ENCODE measurements at places on chromosomes 1 and 21. TPM values are rescaled to one million over a fixed set of nuclear protein-coding genes. Genes with fewer than 3 reads are reported as not detected.

Gene TRIM58
- total RNA-seq = 0.32 TPM

Gene CHRM3
- total RNA-seq = 0.13 TPM

Gene NR1I3
- not detected for total RNA-seq

Gene BGLAP
- total RNA-seq = 1.2 TPM

Gene ZNF593OS
- total RNA-seq = not detected

Gene SLAMF1
- total RNA-seq = not detected

Gene COL6A1
- total RNA-seq = 1,740 TPM

Gene RBP7
- total RNA-seq = not detected

Gene AMY2B
- 0.65 TPM for total RNA-seq

Gene RNF220
- 59.4 TPM for total RNA-seq

Gene ATP1A2
- total RNA-seq = 1.0 TPM

Gene LMX1A
- total RNA-seq = not detected

Gene NFASC
- 1.2 TPM for total RNA-seq

Gene NUDT17
- total RNA-seq = 0.32 TPM

Gene RGS8
- not detected for total RNA-seq

Gene VANGL2
- 2.6 TPM for total RNA-seq

Gene PRUNE1
- 11.8 TPM for total RNA-seq

Gene VWA5B1
- total RNA-seq = not detected

Gene TIE1
- 2.8 TPM for total RNA-seq

Gene XCL1
- not detected for total RNA-seq

Gene ANXA9
- total RNA-seq = 0.13 TPM

Gene TMEM81
- 1.3 TPM for total RNA-seq

Gene OLIG2
- total RNA-seq = not detected

Gene TMEM9
- 113 TPM for total RNA-seq

Gene CYP4Z1
- not detected for total RNA-seq

Gene PDPN
- 15.3 TPM for total RNA-seq

Gene LCE1B
- total RNA-seq = not detected

Gene NMNAT2
- total RNA-seq = under 0.01 TPM

Gene CYP4B1
- total RNA-seq = not detected

Gene RSPH1
- not detected for total RNA-seq

Gene FMN2
- total RNA-seq = 0.39 TPM

Gene MIXL1
- not detected for total RNA-seq

Gene SPRR2E
- total RNA-seq = not detected

Gene LAX1
- total RNA-seq = not detected

Gene CD1B
- total RNA-seq = not detected

Gene ZNF683
- total RNA-seq = not detected

Gene AJAP1
- total RNA-seq = 0.24 TPM

Gene RBM11
- 0.52 TPM for total RNA-seq

Gene HUNK
- not detected for total RNA-seq

Gene AMY2A
- total RNA-seq = not detected

Gene HSPA6
- total RNA-seq = not detected

Gene FAM131C
- total RNA-seq = not detected

Gene TSPEAR
- not detected for total RNA-seq

Gene PUSL1
- total RNA-seq = 29.1 TPM

Gene ITGB2
- 1.2 TPM for total RNA-seq

Data from epithelial cell of alveolus of lung (primary cell).